ENCODE measurements at places on chromosomes 12 and 14.

GRCh38 chr12:10873378-10873777 is 10.7 kb downstream of the PRH1 start:
- no peak for DNase-seq

DNA sequence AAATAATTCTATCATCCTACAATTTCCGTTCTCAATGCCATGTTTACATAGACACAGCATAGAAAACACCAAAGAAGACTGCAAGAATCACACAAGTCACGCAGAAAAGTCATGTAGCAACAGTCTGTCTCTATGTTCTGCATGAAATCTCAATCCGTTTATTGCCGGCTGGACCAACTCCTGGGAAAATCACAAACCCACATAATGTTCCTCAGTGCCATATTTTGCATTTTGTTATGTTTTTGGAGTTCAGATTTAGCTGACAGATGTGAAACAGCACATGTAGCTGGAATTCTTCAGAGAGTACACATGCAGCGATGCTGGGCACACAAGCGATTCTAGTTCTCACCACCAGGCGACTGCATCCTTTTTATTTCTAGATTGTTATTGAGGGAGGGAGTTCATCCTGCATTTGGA is 193.1 kb downstream of the APAF1 start:
- DNase-seq: no peak

GRCh38 chr12:82504409-82504808 is 146.1 kb downstream of the METTL25 start:
- no peak for DNase-seq

DNA sequence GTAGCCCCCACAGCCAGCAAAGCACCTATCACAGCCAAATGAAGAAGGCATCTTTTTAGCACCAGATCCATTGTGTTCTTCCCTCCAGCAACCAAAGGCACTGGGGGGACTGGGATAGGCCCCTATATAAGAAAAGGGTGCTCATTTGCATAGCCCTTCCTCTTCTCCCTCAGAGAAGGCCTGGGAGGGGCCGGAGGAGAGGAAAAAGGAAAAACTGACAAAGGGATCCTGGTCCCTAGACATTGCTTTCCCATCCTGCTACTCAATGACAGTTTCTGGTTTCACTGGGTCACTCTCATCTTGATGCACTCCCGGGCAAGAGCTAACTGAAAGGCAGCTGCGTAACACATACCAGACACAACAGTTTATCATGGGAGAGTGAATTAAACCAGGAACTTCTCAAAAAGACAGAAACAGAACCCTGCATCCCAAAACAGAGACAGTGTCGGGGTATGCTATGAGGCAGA is at the start of gene PMEL:
Gene PMEL (minus strand): TSS at position 102 of the 467 bp plus-strand sequence. CDS start 31 bp downstream, at position 71.
- no peak for DNase-seq

- DNase-seq: no peak
Measured at GRCh38 chr14:58808828-58809227, 171.1 kb downstream of the DACT1 start.

GRCh38 chr12:79645235-79645630 is 45.5 kb downstream of the PAWR start:
- no peak for DNase-seq

DNA sequence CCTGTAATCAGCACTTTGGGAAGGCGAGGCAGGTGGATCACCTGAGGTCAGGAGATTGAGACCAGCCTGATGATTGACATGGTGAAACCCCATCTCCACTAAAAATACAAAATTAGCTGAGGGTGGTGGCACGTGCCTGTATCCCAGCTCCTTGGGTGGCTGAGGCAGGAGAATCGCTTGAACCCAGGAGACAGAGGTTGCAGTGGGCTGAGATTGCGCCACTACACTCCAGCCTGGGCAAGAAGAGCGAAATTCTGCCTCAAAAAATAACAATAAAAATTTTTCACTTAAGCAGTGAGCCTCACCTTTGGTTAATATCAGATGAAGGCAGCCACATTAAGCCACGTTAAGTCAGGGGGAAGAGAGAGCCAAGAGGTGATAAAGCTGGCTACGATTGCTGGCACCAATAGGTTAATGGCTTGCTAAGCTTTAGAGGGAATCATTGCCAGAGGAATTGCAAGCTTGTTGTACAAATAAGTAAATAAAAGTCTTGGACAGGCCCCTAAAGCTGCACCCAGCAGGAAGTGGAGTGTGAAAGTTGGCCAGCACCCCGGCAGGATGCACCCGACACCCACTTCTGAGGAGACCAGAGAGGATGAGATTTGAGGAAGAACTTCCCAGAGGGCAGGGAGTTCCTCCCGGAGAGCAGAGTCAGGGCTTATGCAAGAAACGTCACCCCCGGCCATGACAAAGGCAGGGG is 41.3 kb upstream of the TESC start:
- no peak for DNase-seq

DNA sequence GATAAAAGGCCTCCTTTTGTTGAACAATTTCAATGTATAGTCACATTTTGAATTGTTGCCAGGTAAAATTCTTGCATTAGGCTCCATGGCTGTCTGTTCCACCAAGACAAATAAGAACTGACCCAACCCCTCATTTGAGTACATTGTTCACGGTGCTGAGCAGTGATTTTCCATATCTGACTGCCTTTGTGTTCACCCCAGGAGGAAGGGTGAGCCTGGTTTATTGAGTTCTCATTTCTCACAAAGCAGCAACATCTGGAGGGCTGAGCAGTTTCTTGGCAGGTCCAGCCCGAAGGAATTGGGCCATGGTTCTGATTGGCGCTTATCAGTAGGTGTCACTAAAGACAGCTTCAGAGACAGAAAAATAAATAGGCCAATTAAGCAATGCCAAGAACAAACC is 149.1 kb downstream of the BMP4 start:
- DNase-seq: no peak

DNA sequence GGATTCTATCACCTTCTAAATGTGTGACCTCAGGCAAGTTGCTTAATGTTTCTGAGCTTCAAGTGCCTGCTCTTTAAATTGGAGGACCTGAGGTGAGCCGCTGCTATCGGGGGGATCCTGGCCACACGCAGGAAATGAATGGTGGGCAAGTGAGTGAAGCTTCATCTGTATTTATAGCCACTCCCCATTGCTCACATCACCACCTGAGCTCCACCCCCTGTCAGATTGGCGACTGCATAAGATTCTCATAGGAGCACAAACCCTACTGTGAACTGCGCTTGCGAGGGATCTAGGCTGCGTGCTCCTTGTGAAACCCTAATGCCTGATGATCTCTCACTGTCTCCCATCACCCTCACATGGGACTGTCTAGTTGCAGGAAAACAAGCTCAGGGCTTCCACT is 158.6 kb upstream of the CCND2 start:
- no peak for DNase-seq

DNA sequence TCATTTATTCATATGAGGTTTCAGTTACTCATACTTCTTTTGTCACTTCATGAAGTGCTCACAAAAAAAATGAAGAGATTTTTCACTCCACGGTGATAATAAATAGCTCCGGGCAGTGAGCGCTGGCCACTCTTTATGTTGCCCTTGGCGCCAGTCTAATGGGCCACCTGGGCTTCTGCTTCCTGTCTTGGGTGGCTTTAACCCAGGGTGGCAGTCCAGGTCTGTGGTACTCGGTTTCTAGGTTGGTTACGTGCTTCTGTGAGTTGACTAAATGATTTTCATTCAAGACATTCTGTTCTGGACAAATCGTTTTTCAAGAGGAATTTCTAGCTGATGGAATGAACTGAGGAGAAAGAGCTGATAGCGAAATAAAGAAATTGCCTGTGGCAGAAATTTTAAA is 34.6 kb upstream of the NID2 start:
- DNase-seq: no peak

GRCh38 chr14:68349900-68350629 is 442.8 kb downstream of the ZFP36L1 start:
- no peak for DNase-seq

DNA sequence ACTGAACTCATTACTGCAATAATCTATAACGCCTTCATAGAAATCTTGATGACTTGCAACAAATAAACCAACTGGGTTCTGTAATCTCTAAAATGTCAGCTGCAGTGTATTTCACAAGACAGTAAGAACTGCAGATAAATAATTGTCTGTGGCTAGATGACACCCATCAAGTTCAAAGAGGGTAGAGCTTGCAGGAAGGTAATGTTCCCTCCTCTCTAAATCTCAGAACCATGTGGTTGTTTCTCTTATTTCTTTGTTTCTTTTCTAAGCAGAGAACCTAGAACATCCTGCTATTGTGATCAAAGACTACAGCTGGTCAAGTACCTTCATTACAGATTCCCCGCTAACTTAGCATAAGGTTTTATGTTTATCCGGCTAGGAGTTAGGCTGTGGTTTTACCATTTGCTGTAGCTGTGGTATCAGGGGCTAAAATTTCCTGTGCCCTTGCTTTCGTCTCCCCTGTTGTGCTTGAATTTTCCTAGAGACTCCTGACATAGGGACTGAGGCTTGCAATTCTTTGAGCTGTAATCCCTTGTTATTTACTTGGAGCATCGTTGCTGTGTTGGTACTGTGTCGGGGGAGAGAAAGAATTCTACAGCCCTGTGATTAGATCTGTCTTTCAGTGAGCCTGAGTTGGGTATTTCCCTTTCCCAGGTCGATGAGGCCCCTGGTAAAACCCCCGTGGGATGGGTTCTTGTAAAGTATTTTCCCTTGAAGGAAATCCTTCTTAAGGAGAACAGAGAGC is 253.1 kb upstream of the BTG1 start:
- no peak for DNase-seq

- no peak for DNase-seq
Measured at GRCh38 chr12:110180591-110181005, 56.4 kb downstream of the IFT81 start.

- no peak for DNase-seq
Measured at GRCh38 chr12:106551410-106551809, 31.4 kb upstream of the RFX4 start.

GRCh38 chr12:55934773-55935172 is 3.8 kb downstream of the DGKA start:
- no peak for DNase-seq

- DNase-seq: no peak
Measured at GRCh38 chr12:57632073-57632957, 686 bp downstream of the B4GALNT1 start.

GRCh38 chr12:61896436-61896835 is 363.8 kb upstream of the USP15 start:
- DNase-seq: no peak

GRCh38 chr14:99554184-99554583 is 49.8 kb downstream of the CCDC85C start:
- DNase-seq: no peak

GRCh38 chr12:39897315-39897714 is 208.6 kb downstream of the SLC2A13 start:
- DNase-seq: no peak
